IMR-90 (cell line): ENCODE measurements at places on chromosomes 2 and 18. TPM values are rescaled to one million over a fixed set of nuclear protein-coding genes. Genes with fewer than 3 reads are reported as not detected.

- DNase-seq: peak; percentile 29
Observed at GRCh38 chr2:68577183-68577582, 66.2 kb upstream of the PROKR1 start.

GRCh38 chr18:22330508-22330907 lies 87.2 kb downstream of the CTAGE1 start:
- DNase-seq: no peak

The TMEM17 gene
- 1.3 and 2.2 TPM in 2 replicates for total RNA-seq

GRCh38 chr2:105487142-105488069 lies 88.6 kb upstream of the FHL2 start:
- peak; percentile 92 for DNase-seq

The FOXI3 gene
- not detected in 2 replicates for total RNA-seq

The MFSD2B gene
- not detected in 2 replicates for total RNA-seq

The PRSS56 gene
- total RNA-seq: not detected in 2 replicates

DNA sequence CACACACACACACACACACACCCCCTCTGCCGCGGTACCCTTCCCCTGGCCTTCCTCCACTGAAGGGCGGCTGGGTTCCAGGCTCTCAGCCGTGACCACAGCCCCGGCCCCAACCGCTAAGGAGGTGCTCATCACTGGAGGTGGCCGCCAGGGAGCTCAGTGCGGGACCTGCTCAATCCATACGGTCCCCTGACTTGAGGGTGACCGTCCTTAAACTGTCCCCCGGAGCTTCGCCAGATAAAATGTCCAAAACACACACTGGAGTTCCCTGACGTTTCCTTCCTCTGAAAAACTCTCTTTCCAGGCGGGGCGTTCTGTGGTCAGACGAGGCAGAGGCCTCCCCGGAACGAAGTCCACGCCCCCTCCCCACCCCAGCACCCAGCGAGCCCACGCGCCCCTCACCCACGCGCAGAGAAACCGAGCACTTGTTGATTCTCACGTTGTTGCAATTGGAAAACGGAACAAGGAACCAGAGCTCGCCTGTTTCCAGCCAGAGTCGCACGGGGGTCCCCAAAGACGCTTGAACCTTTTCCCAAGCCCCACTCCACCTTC lies 1.4 kb downstream of the MBP start:
- no peak for DNase-seq

DNA sequence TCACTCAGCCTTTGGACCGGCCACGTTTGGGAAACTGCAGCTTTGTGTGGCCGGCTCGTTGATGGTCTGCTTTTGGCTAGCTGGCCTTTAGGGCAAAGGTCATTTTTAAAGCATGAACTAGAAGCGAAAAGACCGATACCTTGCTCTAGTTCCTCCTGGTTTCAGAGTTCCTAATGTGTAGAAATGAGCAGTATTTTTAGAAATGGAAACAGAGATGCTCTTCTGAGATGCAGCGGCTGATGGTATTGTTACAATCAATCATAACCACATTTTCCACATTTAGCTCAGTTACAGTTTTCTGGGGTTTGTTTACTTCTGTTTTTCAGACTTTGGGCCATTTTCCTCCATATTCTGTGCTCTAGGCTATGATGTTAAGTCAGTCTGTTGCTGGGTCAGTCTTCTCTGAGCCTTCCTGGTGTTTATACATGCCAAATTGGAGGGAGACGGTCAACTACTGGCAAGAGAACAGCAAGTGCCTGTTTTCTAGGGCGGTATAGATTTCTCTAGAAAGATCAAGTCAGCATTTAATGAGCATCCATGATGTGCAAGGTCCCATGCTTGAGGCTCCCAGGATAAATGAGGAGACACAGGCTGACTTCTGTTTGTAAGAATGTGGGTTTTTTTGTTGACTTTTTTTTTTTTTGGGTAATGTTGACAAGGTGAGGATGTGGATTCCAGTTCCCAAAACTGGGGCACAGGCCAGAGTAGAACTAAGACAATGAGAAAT lies 28.0 kb downstream of the RNF144A start:
- DNase-seq: no peak

DNA sequence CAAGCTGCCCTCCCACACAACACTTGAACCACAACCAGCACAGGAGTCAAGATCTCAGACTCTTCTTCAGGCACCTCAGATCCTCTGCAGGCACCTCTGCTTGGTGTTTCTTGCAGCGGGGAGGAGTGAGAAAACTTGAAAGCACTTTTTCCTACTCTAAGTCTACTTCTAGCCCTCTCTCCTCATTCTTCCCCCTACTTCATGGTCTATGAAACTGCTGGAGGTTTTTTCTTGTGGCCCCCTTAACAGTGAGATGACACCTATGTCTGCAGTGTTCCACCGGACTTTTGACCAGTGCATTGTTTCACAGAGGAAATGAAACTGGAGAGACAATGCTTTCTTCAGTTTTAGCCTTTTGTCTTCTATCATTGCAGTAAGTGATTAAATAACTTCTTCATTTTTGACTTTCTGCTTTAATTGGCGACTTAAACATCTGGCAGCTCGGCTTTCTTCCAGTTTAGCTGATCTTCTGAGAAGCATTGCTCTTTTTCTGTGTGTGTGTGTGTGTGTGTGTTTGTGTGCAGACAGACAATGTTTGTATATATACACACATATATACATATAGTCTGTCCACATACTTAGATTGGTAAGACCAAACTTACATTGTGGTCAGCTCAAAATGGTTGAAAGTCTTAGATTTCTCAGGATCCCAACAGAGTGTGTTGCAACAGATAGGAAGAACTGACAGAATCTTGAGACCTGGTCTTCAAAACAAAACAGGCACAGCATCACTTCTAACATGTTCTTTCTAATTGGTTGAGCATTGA lies 1474.0 kb upstream of the TMEFF2 start:
- no peak for DNase-seq

- DNase-seq: no peak
Observed at GRCh38 chr2:76870011-76870410, 652.2 kb downstream of the LRRTM4 start.

The FAM161A gene
- 1.1 and 1.3 TPM in 2 replicates for total RNA-seq
